ENCODE measurements at places on chromosomes 4 and X.

DNA sequence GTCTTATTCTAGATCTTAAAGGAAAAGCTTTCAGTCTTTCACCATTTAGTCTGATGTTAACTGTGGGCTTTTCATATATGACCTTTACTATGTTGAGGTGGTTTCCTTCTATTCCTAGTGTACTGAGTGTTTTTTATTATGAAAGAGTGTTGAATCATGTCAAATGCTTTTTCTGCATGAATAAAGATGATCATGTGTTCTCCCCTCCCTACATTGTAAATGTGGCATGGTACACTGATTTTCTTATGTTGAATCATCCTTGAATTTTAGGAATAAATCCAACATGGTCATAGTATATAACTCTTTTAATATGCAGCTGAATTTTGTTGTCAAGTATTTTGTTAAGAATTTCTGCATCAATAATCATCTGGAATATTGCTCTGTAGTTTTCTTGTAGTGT lies 4.3 kb downstream of the CLGN start:
- DNase-seq: no peak

DNA sequence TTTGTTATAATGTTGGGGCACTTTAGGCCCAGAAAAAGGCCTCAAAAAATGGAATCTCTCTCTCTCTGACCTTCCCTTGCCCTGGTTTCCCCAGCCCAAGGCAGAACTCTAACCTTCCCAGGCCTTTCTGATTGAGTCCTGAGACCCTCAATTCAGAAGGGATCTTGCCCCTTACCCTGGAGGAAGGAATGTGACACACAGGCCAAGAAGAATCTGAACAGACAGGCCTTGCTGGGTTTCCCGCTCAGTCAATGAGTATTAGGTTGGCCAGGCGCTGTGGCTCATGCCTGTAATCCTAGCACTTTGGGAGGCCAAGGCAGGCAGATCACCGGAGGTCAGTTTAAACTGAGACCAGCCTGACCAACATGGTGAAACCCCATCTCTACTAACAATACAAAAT lies 27.6 kb downstream of the ELOVL6 start:
- no peak for DNase-seq

DNA sequence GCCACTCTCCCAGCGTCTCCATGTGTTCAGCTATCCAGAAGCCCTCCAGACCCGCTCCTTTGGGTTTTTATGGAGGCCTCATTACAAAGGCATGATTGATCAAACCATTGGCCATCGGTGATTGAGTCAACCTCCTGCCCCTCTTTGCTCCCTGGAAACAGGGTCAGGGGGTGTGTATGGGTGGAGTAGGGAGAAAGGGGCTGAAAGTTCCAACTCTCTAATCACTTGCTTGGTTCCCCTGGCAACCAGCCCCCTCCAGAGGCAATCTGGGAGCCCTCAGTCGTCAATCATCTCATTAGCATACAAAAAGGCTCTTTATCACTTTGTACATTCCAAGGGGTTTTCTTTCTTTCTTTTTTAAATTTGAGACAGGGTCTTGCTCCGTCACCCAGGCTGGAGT lies 2.3 kb downstream of the TRIM2 start:
- no peak for DNase-seq

GRCh38 chr4:3766036-3766784 lies at the start of gene ADRA2C:
TSS of gene ADRA2C (plus strand) at chr4:3766385. CDS start at chr4:3766607, 222 bp downstream.
- no peak for DNase-seq

DNA sequence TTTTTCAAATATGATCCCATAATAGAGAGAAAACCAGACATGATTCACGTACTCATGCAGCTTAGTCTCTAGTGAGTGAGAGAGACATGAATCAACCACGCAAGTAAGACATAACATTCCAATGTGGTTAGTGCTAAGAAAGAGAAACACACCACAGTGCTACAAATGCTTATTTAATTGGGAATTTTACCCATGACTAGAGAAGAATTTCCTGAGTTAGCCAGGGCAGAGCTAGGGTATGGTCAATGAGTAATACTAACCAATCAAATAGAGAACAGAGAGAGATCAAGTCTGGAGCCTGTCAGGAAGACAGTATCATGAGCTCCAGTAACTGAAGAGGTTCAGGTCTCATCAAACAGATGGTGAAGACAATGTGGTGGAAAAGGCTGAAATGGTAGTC lies 495.2 kb downstream of the PDGFC start:
- no peak for DNase-seq

- DNase-seq: no peak
Observed at GRCh38 chr4:81214881-81215868, at the start of gene PRKG2. TSS of gene PRKG2 (minus strand) at chr4:81215222. CDS start at chr4:81205047, 10,175 bp downstream.

DNA sequence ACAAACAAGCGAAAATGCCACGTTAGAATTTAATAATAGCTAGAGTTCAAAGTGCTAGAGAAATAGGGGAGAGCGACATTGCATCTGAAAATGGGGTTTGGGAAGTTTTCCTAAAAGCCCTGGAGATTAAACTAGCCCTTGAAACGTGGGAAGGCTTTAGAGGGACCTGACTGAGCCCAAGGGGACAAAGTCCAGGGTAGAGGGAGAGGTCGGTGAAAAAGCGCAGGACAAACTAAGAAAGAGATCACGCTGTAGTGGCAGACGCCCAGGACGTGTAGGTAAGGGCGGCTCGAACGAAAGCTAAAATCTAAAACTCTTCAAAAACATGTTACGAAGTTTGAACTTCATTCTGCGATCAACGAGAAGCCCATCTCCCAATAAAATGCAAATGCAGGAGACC lies 1.1 kb upstream of the ATP11C start:
- DNase-seq: no peak

GRCh38 chr4:146367347-146367746 lies 153.0 kb downstream of the REELD1 start:
- no peak for DNase-seq

DNA sequence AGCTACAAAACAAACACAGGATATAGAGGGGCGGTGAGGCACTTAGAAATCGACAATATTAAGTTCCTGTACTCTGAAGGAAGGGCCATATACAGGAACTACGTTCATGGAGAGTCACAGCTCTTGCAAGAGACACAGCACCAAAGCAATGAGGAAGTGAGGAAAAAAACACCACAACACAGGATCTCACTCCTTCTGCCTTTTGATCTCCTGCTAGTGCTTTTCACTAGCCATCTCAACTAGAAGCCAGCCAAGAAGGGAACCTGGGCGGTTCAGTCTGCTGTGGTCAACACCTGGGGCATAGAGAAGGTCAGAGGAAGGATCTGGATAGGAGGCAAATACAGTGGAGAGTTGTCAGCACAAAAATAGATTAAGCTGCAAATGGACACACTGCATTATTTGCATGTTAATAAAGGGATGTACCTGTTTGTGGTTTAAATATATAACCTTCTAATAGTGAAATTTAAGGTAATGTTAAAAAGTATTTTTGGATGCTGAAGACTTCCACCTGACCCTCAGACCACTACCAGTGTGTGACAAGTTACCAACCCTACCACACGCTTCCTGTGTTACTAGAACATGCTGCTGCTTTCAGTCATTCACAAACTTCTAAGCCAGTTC lies 104.6 kb downstream of the DTHD1 start:
- no peak for DNase-seq

DNA sequence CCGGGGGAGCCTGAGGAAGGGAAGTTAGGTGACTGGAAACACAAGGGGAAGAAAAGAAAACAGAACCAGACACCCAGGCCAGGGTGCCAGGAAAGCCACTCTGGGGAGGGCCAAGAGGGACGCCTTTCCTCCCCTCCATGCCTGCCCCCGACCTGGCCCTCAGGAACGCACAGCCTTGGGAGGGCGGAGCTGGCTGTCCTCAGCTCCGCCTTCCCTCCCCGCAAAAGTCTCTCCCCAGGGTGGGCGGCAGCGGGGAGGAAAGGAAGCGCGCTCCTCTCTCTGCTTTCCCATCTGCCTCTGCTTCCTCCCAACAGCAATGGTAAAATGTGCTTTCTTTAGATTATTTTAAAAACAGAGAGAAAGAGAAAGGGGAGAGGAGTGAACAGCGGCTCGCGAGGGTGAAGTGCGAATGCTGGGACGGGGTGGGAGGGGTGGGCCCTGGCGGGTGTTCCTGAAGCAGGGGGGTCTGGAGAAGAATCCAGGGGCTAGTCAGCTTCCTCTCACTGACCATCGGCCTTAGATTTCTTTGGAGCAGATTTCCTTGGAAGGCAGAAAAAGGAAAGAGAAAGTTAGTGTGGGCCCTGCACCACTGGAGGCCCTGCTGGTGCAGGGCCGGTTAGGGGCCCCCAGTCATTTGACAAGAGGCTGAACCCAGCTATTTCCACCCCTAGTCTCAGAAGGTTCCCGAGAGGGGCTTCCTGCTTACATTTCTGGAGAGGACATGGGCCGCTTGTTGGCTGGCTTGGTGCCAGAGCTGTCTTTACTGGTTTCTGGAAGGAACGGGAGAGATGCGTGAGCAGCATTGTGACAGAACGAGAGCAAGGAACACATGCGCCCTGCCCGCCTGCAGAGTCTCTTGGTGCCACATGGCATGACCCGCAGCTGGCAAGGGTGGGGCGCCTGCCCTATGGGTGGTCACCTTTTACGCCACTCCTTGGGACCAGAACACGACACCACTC lies 4.7 kb upstream of the RENBP start:
- no peak for DNase-seq

DNA sequence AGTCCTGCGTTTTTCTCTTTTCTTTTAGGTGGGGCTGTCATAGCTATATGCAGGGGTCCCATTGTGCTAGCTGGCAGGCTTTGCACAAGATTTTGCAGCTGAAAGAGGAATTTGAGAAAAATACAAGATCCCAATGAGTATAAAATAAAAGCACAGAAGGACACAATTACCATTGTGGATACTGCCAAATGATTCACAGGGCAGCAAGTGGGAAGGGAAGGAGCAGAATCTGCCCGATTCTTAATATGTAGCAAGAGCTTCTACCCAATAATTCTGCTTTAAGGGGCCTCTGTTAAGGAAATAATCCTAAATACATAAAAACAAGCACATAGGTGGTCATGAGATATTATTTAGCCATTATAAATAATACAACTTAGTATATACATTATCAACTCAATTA lies 25.9 kb upstream of the ING2 start:
- no peak for DNase-seq

DNA sequence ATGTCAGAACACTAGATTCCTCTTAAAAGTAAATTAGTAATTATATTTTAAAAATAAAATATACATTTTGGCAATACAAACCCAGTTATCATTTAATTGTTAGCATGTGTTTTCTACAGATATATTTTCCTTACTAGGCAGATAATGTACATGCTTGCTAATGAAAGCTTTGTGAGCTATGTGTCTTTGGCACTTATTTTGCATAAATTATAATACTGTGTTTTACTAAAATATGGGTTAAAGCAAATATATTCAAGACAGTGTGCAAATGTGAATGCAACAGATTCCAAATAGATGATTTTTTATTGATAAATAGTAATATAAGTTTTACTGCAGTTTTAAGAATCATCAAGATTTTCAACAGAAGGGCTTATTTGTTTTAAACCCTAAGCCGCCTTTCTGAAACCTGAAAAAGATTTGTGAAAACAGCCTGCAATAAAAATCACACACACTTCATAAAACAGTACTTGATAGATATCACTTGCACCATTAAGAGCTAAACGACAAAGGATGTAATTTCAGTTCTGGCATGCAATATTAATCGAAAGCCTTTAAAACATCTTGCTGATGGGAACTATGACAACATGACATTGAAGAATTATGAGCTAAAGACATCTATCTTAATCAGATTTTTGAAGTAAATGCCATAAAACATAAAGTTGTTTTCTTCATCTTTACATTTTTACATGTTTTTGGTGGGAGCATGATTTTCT lies 333.3 kb downstream of the DCTD start:
- no peak for DNase-seq

DNA sequence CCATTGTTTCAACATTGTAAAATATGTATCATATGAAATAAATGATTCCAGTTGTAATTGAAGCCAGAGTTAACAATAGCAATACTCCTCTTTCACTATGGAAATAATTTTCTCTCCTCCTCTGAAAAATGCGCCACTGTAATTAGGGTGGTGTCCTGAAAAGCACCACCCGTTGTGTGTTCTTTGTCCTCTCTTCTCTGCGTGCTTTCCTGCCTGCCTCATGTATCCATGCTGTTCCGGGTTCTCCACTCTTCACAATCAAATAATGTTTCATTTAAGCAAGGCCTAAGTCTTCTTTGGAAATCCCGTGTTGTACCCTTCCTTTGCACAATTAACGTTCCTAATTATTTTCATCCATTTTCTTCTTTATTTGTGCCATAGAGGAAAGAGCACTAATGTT lies 293.3 kb downstream of the ADGRL3 start:
- DNase-seq: no peak

DNA sequence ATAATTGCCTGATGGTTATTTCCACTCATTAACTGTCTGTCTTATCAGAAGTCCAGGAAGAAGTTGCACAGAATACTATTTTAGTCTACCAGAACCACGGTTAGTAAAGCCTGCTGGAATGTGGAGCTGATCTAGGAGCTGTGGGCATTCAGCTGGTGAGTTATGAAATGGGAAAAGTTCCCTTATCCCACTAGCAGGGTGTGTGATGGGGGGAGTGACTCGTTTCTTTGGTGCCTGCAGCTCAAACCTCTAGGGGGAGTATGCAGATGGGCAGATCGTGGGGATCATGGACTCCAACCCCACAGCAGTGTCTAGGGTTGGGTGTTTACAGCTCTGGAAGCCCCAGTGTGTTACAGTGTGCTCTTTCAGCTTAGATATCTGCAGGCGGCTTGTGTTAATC lies 305.7 kb upstream of the BOD1L1 start:
- DNase-seq: no peak

- no peak for DNase-seq
Observed at GRCh38 chr4:16760617-16761363, 137.7 kb downstream of the LDB2 start.

DNA sequence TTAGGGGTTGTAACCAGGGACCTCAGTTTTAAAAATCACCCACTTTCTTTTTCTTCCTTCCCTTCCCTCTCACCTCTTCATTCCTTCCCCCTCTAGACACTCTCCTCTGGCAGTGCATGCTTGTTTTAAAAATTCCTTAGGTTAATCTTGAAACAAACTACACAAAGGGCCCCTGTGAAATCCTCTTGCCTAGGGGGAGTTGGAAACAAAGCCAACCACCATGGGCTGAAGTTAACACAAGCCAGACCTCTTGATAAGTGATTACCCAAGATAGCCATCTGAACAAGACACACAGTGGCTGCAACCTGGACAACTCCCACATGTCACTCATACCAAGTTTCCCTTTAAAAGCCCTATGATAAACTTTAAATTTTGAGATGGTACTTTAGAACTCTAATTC lies 68.9 kb downstream of the TENT5D start:
- DNase-seq: no peak

DNA sequence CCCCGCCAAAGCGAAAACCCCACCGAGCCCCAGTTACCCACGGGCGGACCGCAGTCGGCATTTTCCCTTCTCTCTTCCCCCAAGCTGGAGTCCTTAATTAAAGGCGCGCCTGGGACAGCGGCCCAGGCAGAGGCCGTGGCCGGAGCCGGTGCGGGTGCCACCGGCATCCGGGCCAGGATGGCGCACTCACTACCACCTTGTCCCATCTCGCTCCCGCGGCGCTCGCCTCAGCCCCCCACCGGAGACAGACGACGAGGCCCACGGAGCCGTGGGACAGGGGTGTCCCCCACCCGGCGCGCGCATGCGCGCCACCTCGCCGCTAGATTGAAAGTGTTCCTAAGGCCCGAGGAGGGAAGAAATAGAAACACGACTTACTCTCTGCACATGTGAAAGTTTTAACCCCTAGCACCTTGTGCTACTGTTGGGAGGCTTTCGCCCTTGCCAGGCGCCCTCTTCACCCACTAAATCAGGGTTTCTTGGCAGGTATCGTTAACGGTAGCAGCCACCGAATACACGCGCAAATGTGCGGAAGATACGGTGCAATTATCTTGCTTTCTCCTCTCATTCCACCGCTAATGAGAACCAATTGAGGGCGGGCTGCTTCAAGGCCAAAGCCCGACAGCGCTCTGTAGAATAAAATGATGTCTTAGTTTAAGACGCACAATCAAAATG lies 64.3 kb upstream of the CCDC160 start:
- DNase-seq: no peak

Data from tibial artery (tissue), 4 donors.